ENCODE measurements at places on chromosomes 12 and 14. TPM values are rescaled to one million over a fixed set of nuclear protein-coding genes. Genes with fewer than 3 reads are reported as not detected.

DNA sequence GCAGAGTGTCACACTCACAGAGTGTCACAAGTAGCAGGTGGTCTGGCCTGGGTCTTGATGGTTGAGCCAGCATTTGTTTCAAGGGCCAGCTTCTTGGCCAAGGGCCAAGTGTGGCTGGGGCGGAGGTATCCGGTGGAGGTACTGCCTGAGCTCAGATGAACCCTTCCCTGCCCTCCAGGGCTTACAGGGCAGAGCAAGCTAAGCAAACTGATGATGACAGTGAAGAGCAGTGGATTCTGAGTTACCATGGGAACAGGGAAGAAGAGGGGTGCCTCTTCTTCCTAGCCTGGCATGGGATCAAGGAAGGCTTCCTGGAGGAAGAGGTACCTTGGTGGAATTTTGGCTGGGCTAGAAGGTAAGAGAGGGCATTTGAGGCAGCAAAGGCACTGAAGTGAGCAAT is 35.7 kb downstream of the MVK start:
- DNase-seq = no peak

The RHEBL1 gene
- 3.0 TPM for total RNA-seq

DNA sequence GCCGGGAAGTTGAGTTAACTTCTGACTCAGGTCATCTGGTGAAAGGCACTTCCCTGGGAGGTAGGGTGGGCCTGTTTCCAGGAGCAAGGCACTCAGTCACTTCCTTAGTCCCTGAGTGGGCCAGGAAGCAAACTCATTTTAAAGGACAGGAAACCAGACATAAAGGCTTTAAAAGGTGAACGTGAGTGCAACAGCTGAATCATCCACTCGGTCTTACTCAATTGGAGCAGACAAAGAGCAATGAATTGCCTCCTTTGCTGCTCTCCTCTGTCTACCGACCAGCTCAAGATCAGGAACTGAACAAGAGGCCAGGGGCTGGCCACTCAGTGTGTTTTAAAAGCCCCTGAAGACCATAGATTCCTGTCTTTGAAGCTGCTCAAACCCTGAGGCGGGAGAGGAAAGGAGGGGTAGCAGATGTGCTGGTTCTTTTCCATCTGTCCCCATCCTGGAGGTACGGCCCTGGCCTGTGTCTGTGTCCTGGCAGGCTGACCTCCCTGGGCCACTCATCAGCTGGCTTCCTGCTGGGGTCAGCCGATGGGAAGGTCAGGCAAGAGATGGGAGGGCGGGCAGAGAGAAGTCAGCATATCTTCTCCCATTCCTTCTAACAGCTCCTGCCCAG is 148.9 kb downstream of the PPM1H start:
- DNase-seq = no peak

- no peak for DNase-seq
Measured at GRCh38 chr14:80003138-80003537, 208.2 kb downstream of the DIO2 start.

DNA sequence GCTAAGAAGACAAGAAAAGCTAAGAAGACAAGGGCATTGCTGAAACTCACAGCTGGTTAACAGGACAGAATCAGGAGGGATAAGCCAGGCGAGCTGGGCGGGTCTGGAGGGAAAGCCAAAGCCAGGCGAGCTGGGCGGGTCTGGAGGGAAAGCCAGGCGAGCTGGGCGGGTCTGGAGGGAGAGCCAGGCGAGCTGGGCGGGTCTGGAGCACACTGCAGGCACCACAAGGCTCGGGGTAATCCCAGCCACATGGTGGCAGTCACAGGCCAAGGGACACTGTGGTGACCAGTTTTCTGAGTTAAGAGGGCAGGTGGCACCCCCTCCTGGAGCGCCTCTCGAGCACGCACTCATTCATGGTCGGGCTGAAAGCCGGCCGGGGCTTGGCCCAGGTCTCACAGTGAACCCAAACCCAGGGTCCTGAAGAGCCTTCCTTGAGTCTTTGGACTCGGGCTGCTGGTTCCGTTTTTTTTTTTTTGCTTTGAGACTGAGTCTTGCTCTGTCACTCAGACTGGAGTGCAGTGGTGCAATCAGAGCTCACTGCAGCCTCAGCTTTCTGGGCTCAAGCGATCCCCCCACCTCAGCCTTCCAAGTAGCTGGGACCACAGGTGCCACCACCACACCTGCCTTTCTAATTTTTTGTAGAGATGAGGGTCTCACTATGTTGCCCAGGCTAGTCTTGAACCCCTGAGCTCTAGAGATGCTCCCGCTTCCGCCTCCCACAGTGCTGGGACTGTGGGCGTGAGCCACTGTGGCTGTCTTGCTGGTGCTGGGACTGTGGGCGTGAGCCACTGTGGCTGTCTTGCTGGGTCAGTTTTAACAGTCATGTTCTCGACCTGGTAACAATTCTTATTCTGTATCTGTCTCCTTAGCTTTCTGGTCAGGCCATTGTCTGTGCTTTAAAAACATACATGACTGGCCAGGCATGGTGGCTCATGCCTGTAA is 40.2 kb downstream of the HSP90AA1 start:
- peak; percentile 41 for DNase-seq

The CLEC14A gene
- not detected for total RNA-seq

DNA sequence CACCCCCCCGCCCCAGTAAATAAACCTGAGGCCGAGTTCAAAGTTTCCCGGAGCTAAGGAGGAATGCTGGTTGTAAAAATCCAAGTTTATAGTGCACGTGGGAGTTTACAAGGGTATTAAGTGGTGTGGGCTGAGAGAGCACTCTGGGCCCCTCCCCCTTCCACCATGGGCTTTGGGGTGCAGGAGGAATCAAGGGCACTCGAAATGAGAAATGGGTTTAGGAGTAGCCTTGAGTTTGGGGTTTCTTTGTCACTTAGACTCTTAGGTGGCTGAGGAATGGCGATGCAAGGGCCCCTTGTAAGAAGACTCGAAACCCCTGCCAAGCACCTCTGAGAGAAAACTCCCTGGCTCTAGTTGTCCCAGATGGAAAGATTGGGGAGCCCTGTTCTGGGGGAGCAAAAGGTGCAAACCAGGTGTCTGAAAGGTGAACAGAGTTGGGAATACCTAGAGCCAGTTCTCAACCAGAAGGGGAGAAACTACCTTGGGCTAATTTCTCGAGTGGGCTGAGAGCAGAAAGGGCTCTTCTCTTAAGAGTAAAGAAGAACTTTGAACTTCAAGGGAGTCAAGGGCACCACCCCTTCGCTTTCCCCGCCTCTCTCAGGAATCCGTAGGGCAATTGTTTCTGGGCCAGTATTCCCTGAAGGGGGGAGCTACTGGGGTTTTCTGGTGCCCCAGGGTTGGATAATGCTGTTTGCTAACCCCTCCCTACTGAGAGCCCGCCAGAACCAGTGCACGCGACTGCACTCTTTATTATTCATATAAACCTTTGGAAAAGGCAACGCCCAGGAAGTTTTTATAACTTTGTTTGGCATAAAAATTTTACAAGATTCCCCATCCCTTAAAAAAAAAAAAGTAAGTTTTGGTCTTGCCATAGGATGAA is 4.0 kb upstream of the HOTAIR start:
- no peak for DNase-seq

GRCh38 chr12:46926526-46926925 is 100.7 kb upstream of the SLC38A4 start:
- DNase-seq = no peak

DNA sequence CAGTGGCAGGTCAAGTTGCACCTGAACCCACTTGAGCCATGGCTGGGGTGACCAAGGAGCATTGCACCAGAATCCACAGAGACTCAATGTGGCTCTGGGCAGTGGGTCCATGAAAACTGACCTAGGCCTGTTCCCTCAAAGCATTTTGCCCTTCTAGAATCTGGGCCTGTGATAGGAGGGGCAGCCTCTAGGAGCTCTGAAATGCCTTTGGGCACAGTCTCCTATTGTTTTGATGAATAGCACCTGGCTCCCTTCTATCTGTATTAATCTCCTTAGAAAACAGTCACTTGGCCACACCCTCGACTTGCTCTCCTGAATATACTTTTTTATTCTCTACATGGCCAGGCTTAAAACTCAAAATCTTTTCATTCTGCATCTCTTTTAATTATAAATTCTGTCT is 14.1 kb upstream of the KRAS start:
- DNase-seq = no peak

DNA sequence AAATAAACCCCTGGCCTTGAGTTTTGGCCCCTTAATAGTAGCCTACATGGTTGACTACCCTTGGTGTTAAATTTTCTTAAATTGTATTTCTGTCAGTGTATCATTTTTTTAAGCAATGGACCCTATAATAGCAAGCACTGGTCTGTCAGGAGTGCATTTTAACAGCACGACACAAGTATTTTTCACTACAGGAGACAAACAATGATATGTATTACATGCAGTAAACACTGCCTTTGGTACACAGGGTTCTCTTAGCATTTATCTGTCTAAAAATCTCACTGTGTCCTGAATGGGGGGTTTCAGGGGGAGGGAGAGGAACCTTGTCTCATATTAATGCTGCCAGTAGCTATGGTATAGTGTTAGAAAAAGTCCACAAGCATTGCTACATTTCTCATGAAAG is 18.4 kb downstream of the LMO3 start:
- DNase-seq = no peak

DNA sequence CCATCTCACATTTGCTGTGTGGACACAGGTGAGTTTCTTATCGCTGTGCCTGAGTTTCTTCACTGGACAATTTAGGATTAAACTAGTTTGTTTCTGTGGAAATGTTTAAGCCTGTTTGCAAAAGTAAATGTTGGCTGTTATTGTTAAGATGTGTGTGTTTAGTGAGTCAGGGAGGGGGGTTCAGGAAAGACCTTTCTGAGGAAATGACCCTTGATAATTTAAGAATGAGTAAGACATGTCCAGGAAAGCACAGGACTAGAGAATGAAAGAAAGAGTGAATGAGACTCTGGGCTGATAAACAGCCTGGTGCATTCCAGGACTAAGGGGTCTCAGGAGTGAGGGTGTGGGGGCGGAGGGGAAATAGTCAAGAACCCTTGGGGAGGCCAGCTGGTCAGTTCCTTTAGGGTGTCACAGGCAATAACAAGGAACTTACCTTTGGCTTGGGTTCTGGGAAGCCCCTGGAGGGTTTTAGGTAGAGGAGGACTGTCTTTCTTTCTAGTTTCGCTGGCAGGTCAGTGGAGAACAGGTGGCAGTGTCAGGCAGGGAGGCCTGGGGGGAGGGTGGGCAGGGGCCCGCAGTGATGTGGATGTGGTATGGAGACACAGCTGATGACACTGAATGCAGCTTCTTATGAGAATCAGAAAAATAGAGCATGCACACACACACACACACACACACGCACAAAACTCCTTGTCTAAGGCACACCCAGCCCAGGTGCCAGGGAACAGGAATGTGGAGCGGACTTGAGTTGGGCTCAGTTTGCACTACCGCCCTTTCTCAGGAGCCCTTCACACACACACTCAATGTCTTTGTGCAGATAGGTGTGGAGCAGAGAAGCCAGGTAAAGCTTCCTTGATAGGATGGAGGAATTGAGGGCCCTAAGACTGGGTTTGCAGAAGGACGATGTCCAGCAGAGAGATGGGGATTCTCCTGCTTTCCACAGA is 1005.5 kb downstream of the VRK1 start:
- DNase-seq = no peak

The PPP2R5E gene
- 40.6 TPM for total RNA-seq

- DNase-seq = no peak
Measured at GRCh38 chr12:132165584-132165983, 21.3 kb downstream of the NOC4L start.

GRCh38 chr12:40971911-40972310 is 216.2 kb upstream of the PDZRN4 start:
- no peak for DNase-seq

GRCh38 chr14:89621009-89621421 is 204.0 kb upstream of the FOXN3 start:
- peak; percentile 49 for DNase-seq

- no peak for DNase-seq
Measured at GRCh38 chr12:127284870-127285431, 982.0 kb upstream of the TMEM132C start.

GRCh38 chr14:89386212-89386886 is 30.7 kb downstream of the FOXN3 start:
- peak; percentile 34 for DNase-seq
